ENCODE measurements at places on chromosomes 3 and 15. TPM values are rescaled to one million over a fixed set of nuclear protein-coding genes. Genes with fewer than 3 reads are reported as not detected.

GRCh38 chr15:75194397-75194796, 7.3 kb upstream of the C15orf39 start:
- no peak for DNase-seq

DNA sequence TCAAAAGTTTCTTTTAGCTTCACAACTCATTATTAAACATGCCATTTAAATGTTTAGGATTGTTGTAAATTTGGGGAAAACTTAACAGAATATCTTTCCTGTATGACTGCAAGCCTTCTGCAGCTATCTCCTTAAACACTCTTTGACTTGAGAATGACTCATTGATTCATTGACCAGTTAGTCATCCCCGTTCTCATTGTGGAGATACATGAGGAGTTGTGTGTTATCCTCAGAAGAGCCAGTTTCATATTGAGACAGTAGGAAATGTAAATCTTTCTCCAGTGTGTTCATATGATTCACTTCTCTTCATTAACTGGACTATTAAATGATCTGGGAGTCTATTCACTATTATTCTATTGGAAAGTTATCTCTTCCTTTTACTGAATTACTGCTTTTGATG, 83.0 kb downstream of the CRYGS start:
- peak; percentile 61 for DNase-seq

GRCh38 chr3:124202754-124203153, 210.8 kb upstream of the ROPN1 start:
- DNase-seq = no peak

- peak; percentile 61 for DNase-seq
Observed at GRCh38 chr3:173700336-173700735, 302.8 kb downstream of the NLGN1 start.

DNA sequence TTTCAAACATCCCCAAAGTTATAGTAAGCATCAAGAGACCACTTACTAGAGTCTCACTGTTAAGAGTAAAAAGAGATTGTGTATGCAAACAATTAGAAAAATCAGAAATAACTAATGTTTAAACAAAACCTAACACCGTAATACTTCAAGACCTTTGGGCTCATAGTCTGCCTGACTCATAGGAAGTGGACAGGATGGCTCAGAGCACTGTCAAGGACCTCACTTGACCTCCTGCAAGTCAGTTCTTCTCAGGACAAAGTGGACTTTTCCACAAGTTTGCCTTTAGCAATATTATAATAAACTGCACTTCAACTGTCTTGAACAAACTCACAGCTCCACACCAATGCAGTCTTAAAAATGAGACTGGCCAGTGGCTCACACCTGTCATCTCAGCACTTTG, 34.8 kb downstream of the IL12A start:
- no peak for DNase-seq

GRCh38 chr3:184540777-184541681, 20.6 kb upstream of the EPHB3 start:
- DNase-seq = peak; percentile 67

DNA sequence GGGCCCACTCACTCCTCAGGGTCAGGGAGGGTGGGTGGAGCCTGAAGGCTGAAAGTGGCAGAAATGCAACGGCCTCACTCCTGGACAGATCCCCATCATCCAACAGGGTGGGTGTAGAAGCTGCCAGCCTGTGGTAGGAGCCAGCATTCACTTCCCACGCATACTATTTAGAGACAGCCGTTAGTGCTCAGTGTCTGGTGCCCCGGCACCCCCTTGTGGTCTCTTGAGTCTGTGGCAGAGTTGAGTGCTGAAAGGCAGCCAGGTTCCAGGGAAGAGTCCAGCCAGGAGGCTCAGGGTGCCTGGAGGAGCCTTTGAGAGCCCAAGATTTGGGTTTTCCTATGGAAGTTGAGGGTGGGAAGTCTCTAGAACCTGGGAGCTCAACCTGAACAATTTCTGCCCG, 2.1 kb upstream of the GNAT1 start:
- DNase-seq = peak; percentile 83

GRCh38 chr15:63040954-63041353, 1.6 kb upstream of the TPM1 start:
- no peak for DNase-seq

GRCh38 chr3:32484436-32484835, 18.2 kb downstream of the CMTM6 start:
- DNase-seq = no peak

DNA sequence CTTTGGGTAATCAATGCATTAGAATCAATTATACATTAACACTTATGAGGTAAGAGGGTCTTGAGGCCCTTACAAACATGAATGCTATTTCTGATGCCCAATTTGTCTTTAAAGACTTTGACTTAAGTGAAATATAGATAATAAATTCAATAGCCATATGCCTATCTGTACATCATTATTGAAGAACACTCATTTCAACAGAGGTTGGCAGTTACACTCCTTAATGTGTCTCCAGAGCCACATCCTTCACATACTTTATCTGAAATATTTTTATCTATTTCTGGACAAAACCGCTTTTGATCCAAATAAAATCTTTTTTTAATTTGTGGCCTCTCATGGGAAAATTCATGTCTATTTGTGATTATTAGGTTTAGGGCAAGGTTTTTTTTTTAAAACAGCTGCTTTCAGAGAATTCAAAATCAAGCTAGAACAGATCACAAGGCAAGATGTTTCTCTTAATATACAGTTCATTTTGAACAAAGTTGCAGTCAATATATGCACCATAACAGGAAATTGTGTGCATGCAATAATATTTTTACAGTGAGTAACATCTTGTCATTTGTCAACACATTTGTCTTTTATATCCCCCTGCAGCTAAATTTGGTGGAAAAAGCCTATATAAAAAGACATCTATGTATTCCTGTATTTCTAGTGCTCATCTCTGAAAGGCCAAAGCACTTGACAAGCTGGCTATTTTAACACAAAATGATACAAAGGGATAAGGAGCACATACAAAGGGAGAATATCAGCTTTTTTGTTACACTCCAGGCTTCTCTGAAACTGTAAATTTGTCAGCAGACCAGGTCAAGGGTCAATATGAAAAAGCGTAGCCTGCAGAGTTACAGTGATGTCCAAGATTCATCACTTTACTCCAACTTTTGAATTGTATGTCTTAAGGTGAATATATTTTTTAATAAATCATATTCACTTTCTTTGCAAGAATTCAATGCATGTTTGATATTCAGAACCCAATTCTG, 146.2 kb upstream of the DPH6 start:
- no peak for DNase-seq

DNA sequence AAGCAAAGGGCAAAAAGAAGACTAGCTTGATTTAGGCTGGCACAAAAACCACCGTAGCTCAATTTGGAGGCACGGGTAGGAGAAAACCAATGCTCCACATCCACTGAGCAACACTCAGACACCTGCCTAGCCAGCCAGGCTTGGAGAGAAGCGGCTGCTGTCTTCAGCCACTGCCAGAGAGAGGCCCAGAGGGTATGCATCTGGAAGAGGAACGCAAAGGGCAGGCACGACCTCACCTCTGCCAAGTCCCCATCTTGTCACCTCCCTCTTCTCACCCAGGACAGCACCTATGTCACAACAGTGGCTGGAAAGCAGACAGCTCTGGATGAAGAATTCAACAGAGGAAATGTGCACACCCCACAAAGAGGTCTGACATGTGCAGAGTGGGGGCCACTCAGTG, 93.5 kb downstream of the ADAMTS17 start:
- DNase-seq = no peak

DNA sequence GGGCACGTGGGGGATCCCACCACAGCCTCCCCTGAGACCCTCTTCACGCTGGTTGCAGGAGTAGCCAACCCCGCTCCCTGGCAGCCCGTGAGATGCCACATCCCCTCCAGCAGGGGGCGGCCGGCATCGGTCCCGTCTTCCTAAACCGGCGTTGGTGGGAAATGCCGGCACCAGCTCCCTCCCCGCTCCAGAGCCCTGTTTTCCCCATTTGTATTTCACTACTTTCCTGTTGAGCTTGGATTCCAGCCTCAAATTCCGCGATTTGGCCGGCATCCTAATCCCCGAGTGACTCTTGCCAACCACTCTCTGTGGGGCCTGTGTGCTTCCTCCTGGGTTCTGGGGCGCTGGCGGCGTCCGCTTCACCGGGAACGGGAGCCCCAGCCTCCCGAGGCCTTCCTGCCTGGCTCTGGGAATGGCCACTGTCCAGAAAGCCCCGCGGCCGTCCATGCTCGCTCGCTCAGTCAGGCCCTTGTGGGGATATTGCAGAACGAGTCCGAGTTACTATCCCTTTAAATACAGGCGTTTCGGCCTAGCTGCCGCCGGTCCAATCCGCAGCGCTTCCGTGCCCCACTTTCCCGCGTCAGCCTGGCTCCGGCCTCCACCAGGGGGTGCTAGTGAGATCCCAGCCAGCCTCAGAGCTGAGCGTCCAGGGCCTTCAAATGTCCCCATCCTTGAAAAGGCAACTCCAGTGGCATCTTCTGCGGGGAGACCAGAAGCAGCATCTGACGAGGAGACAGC, 8.1 kb upstream of the ADAMTS17 start:
- peak; percentile 89 for DNase-seq

DNA sequence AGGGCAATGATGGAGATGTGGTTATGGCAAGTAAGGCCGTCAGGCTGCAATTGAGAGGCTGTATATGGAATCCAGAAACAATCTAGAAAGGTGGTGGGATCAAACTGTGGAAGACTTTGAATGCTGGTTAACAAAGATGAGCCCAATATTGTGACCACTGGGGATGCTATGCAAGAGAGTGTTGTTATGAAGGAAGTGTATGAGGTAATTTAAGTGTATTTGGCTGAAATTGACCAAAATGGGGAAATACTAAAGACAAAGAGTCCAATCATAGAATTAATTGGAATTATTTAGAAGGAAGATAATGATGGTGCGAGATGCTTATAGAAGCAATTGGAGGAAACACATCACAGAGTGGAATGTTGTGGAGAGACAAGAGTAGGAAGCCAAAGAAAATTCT, 24.5 kb downstream of the BTLA start:
- DNase-seq = no peak

DNA sequence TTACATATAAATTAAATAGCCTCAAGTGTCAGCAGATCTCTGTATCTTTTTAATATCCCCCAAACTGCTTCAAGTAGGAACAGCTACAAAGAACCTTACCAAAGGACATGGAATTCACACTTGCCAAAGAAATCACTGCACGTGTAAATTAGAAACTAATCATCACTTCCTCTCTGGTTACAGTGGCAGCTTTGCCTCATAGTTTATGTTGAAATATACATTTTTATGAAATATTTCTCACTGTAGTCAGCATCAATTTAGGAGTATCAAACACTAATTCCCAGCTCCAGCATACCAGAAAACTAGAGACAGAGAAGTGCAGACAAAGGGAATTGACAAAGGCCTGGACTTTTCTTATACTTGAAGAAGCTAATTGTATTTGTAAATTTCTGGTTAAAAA, 260.9 kb downstream of the TIGIT start:
- DNase-seq = no peak

- no peak for DNase-seq
Observed at GRCh38 chr3:63706321-63707085, 54.0 kb downstream of the SNTN start.

DNA sequence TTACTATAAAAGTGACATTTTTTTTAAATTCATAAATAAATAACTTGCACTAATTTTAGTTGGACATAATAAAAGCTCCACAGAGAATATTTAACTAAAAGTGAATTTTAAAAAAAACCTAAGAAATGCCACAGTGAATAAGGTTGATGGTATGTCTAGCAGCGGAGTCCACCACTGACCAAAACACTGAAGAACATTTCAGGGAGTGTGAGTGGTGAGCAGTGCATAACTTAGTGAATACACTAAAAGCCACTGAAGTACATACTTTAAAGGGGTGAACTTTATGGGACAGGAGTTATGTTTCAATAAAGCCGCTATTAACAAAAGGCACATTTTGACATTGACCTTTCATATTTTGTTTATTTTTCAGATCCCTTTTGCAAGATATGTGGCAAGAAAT, 32.3 kb downstream of the SRP14 start:
- DNase-seq = no peak

- no peak for DNase-seq
Observed at GRCh38 chr3:64642327-64643151, 45.3 kb downstream of the ADAMTS9 start.

GRCh38 chr15:46696281-46696680, 1021.0 kb upstream of the SEMA6D start:
- DNase-seq = no peak

DNA sequence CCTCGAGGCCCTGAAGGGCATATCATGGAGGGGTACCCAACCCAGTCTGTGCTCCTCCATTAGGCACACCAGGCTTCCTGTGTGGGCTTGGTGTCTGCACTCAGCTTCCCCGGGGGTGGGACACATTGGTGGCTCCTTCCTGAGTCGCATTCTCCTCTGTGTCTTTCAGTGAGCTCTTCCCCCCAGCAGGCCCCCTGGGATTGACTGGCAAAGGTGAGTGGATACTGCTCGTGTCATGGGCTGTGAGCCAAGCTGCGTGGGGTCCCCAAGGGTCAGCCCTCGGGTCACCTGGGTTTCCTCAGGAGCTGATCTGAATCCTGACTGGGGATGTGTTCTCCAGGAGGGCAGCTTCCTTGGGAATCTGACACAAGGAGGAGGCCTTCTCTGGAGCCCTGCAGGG, 231.0 kb downstream of the SNRPN start:
- DNase-seq = no peak

DNA sequence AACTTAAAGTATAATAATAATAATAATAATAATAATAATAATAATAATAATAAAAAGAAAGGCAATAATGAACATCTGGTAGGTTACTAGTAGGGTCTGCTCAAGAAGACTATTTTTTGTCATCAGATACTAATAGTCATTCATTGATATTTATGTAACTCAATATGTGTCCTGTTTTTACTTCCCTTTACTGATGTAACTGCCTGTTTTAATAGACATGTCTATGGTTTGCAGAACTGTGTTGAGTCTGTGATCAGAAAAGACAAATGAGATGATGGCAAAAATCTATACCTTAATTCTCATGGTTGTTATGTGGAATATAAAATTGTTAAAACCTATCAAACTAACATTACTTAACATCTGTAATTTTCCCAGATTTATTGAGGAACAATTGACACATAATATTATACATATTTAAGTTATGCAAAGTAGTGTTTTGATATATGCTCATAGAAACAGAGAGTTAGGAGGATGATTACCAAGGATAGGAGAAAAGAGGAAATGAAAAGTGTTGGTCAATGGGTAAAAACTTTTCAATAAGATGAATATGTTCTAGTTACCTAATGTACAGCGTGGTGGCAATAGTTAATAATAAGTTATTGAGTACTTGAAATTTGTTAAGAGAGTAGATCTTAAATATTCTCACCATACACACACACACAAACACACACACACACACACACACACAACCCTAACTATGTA, 699.4 kb downstream of the ZPLD1 start:
- DNase-seq = no peak

GRCh38 chr3:52218454-52218853, 7.0 kb downstream of the TLR9 start:
- DNase-seq = no peak

- no peak for DNase-seq
Observed at GRCh38 chr3:87901141-87901540, 157.7 kb downstream of the CGGBP1 start.

GRCh38 chr3:107663266-107663665, 140.5 kb downstream of the BBX start:
- no peak for DNase-seq

The NOX5 gene
- total RNA-seq = 4.0 TPM

The TTLL13 gene
- not detected for total RNA-seq

The ZBTB47 gene
- 2.6 TPM for total RNA-seq

The SMAD6 gene
- 3.2 TPM for total RNA-seq

The SEC22C gene
- total RNA-seq = 59.2 TPM

The CD80 gene
- not detected for total RNA-seq

The GADL1 gene
- 0.37 TPM for total RNA-seq

The EPHB3 gene
- total RNA-seq = 0.37 TPM

The ARPIN gene
- total RNA-seq = 4.4 TPM

The CLDN18 gene
- total RNA-seq = not detected

The SLC9C1 gene
- total RNA-seq = 0.64 TPM

The C3orf22 gene
- total RNA-seq = not detected

The CGNL1 gene
- 0.24 TPM for total RNA-seq

The HDC gene
- total RNA-seq = not detected

The IQSEC1 gene
- 7.1 TPM for total RNA-seq

Measured in SK-MEL-5 (cell line).